Central memory CD4-positive, alpha-beta T cell (primary cell): ENCODE measurements at places on chromosomes 11 and 22.

DNA sequence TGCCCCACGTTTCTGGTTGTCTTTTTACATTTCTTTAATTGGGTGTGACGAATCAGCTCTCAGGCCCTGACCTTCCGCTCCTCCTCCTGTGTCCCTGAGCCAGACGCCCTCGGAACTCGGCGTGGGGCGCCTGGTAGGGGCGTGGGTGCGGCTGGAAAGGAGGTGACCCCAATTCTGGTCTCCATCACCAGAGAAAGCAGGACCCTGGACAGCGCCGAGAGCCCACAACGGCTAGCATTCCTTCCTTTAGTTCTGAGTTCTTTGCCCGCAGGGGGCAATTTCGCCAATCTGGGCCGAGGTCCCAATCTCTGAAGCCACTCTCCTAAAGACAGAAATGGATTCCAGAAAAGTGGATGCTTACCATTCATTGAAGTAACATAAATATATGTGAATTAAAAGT lies 11.7 kb upstream of the RBMXL2 start:
- no peak for DNase-seq

DNA sequence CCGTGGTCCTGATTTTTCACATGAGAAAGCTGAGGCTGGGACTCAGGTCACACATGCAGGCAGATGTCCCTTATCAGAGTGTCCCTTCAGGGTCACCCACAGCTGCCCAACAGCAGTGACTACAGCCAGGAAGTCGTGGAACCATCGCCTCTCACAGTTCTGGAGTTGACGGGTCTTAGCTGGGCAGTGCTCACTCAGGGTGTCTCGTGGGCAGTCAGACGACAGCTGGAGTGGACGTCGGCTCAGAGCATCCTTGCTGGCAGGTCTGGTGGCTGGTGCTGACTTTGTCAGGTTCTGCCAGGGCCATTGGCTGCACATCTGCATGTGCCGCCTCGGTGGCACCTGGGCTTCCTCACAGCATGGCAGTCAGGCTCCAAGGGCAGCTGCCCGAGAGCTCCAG lies 35.6 kb upstream of the TH start:
- DNase-seq = no peak

- no peak for DNase-seq
Observed at GRCh38 chr11:18312663-18313420, 9.1 kb downstream of the HPS5 start.

- peak; percentile 3 for DNase-seq
Observed at GRCh38 chr11:30333405-30333804, 10.5 kb downstream of the ARL14EP start.

- DNase-seq = no peak
Observed at GRCh38 chr11:107707215-107707671, 4.6 kb downstream of the SLN start.

- no peak for DNase-seq
Observed at GRCh38 chr11:12287374-12288211, 89.8 kb upstream of the PARVA start.

- DNase-seq = no peak
Observed at GRCh38 chr22:49429066-49429465, 398.6 kb downstream of the BRD1 start.

GRCh38 chr11:864898-865297 lies 22.2 kb downstream of the TSPAN4 start:
- no peak for DNase-seq

DNA sequence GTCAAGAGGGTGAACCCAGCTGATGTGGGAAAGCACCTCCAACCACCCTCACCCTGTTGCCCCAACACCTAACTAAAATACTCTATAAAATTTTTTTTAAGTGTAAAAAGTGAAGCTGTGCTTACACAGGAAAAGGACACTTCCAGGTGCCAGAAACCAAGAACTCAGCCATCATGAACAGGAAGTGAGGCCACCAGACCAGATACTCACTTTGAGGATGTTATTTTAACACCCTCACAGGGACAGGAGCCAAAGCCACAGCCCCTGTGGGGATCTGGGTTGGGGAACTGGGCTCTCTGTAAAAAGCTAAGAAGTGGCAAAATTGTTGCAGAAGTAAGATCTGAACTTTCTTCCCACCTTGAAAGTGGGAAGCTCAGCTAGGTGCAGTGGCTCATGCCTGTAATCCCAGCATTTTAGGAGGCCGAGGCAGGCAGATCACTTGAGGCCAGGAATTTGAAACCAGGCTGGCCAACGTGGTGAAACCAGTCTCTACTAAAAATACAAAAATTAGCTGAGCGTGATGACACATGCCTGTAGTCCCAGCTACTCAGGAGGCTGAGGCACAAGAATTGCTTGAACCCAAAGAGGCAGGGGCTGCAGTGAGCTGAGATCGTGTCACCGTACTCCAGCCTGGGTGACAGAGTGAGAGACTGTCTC lies 3.8 kb downstream of the RSPH14 start:
- DNase-seq = peak; percentile 69

DNA sequence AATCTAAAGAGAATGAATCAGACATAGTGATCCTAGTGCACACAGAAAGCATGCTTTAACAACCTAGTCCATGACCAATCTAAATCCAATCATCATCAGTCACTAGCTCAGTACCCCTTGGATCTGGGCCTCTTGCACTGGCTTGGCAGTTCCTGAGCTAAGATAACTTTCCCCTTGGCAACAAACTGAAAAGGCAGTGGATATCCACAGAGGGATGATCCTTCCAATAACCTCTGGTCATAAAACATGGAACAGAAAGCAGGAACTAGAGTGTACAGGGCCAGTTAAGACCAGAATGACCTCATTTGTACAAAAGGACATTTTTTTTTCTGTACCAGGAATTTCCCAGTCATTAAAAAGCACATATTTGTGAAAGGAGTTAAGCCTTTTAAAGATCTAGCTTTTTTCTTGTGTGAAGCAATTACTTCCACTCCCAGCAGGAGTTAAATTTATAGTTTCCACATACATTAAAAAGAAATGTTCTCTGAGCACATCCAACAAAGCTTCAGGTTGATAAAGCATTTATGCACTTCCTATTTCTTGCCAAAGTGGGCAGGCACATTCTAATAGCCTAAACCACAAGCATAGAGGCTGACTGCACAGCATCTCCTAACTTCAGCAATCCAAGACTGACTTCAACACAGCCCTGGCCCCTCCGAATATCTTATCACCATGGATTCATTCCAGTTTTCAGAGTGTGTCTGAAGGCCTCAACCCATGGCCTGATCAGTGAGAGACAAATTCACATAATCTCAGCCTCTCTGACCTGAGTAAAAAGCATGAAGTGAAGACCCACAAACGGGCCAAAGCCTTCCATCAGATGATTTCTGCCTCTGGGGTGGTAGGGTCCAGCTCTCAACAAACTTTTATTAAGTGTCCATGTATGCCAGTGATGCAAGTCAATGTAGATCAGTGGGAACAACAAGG lies 29.9 kb downstream of the GUCY1A2 start:
- no peak for DNase-seq

- no peak for DNase-seq
Observed at GRCh38 chr11:111574373-111575225, 27.6 kb upstream of the SIK2 start.

GRCh38 chr11:115188898-115189278 lies 315.3 kb downstream of the CADM1 start:
- no peak for DNase-seq
